ENCODE measurements at places on chromosomes 5 and 9.

- no peak for DNase-seq
Measured at GRCh38 chr9:89175828-89176261, 2.8 kb downstream of the SHC3 start.

DNA sequence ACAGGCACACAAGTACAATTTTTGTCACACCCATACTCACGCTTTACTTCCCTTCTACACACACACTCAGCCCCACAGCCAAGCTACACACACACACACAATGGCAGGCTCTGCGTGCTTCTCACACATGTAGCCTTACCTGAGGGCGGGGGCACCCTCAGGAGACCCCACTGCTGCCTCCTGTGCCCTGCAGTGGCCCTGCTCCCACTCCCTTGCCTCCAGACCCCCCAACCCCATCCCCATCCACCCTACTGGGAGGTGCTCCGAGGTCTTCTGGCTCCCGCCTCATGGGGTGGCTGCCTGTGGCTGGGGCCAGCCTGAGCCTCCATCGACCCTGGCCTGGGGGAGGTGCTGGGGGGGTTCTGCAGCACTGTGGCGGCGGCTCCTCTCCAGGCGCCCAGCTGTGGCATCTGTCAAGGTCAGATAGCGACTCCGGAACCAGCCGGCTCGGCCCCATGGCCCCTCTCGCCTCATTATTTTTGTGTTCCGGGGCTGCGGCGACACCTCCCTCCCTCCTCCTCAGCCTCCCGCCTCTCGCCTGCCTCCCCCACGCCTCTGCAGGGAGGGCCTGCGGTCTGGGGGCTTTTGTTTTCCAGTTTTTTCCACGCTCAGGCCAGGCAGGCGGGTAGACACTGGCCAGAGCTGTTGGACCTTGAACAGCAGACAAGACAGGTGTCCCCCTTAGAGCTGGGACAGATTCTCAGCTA lies 21.7 kb downstream of the CXXC5 start:
- peak; percentile 53 for DNase-seq

DNA sequence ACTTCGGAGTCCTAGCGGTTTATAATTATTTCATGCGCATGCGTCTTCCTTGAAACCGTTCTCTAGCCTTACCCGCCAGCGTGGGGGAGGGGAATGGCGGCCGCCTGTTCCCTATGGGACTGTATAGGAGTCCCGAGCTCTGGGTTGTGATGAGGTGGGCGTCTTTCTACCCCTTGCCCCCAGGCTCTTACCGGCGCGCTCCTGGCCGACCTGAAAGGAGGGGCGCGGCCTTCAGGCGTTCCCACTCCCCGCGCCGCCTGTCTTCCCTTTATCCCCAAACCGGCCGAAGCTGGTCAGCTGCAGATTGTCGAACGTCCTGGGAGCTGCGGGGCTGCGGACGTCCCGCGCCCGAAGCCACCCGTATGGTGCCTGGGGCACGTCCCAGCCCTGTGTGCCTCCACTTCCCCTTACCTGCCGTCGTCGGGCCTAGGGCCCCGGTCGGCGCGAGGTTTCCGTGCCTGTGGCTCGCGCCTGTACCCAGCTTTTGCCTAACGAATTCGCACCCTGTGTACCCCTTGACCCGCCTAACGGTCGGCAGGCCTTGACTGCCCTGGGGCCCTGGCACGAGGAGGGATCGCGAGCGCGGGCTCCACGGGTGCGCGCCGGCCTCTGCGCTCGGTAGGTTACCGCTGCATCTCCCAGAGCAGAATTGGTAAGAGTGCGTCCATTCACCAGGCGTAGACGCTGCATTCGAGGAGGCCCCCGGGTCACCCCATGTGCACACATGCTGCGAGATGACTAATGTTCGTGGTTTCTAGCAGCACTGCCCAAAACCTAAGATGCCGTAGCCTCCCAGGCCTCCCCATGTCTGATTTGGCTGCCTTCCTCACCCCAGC lies 653 bp upstream of the HNRNPH1 start:
- peak; percentile 45 for DNase-seq

- DNase-seq: no peak
Measured at GRCh38 chr9:133589454-133590227, 19.5 kb downstream of the FAM163B start.

DNA sequence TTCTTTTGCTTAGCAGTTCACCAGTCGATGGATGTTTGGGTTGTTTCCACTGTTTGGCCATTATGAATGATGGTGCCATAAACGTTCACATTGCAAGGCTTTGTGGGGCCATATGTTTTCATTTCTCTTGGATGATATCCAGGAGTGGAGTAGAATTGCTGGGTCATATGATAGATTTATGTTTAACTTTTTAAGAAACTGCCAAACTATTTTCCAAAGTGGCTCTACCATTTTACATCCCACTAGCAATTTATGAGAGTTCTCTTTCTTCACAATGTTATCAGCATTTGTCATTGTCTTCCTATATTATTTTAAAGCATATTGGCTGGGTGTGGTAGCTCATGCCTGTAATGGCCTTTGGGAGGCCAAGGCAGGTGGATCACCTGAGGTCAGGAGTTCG lies 5.2 kb downstream of the GPR107 start:
- DNase-seq: no peak

DNA sequence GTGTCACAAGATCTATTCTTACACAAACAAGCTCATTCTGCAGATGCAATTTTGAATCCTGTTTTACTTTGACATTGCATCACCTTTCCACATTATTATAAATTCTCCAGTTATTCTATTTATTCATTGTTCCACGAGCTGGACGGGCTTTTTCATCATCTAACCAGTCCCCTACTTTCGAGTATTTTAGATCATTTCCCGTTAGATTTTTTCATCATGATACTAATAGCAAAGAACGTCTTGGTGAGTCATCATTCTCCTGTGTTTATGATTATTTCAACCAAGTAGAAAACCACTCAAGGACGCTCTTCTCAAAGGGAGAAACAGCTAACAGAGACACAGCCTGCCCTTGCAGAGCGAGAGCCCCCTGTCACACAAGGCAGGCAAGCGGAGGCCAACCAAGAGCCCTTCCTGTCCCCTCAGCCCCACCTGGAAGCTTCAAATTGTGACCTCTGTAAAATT lies 15.1 kb downstream of the BBLN start:
- no peak for DNase-seq

DNA sequence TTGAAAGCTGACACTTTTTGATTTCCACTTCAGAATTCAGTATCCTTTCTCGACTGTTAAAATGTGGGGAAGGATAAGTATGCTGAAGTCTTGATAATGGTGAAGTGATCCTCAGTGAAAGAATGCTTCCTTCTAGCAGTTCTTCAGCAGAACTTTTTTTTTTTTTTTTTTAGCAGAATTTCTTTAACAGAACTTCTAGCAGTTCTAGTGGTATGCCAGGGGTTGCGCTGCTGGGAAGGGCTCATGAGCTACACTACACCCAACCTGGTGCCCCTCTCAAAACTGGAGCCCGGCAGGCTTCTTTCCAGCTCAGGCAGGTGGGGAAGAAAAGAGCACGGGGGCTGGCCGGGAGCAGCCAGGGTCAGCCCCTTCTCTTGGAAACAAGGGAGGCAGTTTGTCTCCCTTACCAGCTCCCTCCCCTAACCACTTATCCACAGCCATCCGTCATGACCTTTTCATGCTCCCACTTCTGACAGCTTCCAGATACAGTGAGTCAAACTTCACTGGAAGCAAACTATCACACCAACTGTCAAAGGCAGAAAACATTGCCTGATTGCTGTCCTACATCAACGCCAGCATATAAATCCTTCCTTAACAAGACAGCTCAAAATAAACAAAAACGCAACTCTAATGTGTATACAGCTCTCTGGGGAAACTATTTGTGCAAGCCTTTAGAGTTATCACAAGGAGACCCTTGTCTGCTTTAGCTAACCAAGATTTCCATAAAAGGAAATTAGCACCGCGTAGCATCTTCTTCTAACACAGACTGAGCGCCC lies 211.5 kb downstream of the GAPVD1 start:
- DNase-seq: peak; percentile 76

DNA sequence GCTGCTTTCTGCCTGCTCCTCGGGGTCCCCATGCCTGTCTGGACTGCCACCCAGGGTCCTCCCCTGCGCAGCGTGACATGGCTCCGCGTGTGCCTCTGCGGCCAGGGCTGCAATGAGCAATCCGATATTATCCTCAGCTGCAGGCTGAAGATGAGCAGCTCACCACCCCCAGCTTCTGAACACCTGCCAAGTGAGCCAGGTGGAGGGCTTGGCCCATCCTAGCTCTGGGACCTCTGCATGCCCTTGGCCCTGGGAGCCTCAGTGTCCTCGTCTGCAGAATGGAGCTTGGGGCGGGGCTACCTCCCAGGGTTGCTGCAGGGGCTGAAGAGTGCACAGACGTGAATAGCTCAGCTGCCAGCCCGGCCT lies 4.1 kb upstream of the MYMK start:
- DNase-seq: no peak

DNA sequence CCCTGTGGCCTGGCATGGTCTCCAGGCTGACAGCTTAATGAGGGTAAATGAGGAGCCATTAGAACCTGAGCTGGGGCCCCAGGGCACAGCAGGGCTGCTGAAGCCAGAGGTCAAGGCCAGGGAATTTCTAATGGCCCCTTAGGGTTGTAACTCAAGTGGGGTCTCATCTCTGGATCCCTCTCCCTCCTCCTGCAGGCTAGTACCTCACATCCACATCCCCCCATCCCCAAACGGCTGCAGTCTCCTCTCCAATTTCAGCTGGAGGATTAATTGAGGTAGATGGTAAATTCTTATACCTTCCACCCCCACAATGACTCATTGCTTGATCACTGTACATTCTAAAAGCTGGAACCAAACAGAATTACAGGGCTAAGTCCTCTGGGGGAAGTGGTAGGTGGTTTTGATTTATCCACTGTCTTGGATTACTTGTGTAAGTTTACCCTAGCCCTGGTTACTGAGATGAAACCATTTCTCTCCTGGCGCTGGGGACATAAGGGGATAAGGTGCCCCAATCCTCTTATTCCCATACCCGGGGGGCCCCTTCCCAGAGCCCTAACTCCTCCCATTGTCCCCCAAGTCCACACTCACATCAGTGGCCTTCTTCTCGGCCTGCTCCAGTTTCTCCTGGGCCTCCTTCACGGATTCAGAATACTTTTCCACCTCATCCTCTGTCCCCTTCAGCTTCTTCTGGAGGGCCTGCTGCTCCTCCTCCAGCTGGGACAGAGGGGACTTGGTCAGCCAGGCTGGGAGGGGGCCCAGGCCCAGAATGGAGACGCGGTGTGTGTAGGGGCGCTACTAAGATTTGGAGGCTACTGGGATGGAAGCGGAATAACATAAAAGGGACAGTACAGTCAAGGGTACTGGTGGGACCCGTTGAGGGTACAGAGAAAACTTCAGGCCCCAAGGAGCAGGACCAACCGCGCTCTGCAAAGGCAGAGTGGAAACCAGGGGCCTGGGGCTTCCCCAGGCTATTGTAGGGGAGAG lies 875 bp downstream of the TPM2 start:
- DNase-seq: peak; percentile 39

GRCh38 chr5:125602184-125602583 lies 821.0 kb upstream of the GRAMD2B start:
- DNase-seq: no peak
